ENCODE measurements at places on chromosomes 2 and 18.

DNA sequence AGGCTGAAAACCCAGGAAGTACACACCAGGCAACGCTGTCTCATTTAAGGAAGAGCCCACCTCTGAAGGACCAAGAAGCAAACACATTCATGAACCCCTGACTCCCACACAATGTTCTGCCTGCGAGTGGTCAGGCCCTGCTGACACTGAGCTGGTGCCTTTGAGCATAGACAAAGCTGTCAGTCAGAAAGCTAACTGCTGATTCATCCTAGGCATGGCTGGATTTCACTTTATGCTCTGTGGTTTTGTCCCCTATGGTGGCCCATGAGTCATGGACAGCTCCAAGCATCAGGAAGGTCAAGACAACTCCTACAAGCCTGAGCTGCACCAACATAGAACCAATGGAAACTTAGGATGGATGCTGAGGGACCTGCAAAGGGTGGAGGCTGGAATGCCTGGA is 78.9 kb downstream of the UXS1 start:
- DNase-seq: peak; percentile 59

GRCh38 chr2:164803776-164804466 is 37.7 kb downstream of the COBLL1 start:
- DNase-seq: peak; percentile 75

DNA sequence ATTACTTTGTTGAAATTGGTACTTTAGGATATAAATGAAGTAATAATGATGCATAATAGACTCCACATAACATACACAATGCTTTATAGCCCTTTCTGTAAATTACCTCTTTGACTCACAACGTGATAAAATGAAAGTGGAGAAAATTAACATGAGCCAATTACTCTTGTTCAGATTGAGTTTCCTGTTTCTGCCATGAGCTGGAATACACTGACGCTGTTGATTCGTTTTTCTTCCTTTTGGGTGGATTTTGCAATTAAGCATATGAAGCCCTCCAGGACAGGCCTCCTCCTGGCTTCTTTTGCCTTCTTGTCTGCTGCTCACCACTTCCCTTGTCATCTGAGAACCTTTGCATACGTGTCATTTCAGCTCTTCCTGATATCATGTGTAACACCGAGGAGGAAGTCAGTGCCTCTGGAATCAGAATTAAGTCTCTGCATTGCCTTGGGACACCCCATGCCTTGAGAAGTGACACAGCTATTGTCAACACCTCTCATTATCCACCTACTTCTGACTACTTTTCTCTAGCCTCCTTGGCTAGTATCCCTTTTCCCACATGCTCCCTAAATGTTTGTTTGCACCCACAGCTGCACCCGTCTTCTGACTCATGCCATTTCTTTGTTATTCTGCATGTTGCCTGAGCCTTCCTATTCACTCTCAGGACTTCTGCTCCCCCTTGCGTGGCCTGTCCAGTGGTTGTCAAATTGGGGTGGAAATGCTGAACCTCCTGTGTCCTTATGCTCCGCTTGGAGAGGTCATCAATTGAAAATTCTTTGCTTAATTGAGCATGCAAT is 134.1 kb downstream of the FMNL2 start:
- no peak for DNase-seq

- DNase-seq: no peak
Measured at GRCh38 chr2:9806298-9806610, 37.0 kb upstream of the TAF1B start.

- peak; percentile 67 for DNase-seq
Measured at GRCh38 chr2:152647552-152647951, 69.7 kb downstream of the PRPF40A start.

DNA sequence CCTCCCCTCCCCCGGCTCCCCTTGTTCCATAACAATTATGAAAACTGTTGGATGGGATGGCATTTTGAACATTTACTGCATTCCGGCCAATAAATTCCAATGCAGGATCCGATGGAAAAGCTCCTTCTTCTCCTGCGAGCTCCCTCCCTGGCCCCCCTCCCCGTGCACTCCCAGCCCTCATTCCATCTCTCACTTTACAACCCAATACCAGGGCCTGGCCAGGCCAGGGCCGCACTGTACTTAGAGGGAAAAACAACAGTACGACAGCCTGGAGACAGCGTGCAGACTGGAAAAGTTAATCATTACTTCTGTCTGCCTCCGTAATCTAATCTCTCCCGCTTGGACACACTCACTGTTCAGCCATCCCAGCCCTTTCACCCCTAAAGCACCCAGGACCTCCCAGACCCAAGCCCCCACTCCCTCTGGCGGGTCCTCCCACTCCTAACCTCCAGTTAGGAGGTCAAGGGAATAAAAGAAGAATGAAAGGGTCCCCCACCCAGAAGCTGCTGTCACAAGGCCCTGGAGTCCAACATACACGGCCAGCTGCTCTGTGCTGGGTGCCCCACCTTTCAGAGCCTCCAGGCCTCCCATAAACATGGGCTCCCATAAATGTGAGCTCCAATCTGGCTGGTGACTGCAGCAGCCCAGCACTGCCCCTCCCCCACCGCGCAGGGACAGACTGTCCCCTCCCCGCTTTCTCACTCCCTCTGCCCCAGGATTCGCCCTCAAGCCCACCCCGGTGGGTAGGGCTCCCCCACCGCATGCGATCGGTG is 20.6 kb downstream of the SMAD7 start:
- peak; percentile 87 for DNase-seq

DNA sequence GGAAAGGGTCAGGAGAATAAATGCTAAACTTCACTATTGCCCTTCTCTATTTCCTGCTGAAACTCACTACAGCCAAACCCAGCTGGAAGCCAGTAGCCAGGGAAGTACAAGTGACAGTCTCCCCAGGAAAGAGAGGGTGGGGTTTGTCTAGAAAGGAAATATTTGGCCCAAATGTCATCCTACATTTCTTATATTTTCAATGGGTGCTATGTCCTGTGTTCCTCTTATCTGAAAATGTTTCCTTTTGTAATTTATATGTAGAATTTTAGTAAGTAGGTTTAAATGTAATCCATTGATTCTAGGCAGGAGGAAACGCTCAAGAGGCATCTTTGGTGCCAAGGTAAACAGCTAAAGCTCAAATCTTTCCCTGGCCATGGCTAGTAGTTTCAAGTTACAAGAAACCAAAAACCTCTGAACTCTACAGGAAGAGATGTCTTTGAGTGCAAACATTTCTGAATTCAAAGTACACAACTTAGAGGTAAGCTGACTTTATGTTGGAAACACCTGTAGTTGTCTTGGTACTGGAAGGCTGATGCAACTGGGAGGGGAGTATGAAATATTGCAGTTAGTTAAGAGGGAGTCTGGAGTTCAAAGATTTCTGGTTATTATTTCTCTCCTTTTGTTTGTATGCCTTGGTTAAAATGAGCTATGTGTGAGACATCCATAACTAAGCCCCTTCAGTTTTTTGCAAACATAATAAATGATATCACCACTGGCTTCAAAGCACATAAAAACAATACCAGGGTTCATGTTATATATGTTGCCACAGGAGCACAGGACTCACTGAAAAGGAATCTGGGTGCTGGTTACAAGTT is 356.1 kb upstream of the ZC3H15 start:
- no peak for DNase-seq

DNA sequence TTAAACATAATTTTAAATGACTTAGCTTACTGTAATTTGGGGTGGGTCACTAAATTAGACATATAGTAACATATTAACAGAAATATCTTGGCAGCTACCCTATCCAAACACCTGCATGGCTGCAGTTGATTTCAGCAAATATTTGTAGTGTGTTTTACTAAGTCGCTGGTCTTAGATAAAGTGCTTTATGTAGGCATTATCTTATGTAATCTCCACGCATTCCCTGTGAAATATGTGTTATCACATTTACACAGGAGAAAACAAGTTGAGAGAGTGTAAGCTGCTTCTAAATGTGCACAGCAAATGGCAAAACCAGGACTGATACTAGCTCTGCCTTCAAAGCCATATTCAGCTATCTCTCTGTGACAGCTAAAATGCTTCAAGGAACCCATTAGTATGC is 72.0 kb downstream of the NYAP2 start:
- DNase-seq: no peak

DNA sequence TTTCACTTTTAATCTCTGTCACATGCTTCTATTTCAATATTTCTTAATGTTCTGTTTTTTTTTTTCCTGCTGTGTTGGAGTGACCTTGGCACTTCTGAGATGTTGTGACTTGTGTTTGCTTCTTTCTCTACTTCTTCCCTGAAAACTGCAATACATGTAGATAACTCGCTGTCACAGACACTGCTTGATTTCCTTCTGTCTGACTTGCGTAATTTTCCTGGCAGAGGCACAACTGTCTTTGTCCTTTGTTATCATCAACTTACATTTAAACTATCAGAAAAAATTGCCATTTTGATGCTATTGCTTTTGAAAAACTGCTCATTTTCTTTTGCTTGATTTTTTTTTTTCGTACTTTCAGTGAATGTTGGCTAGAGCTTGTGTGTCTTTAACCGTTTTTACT is 69.0 kb downstream of the BABAM2 start:
- DNase-seq: peak; percentile 63

- no peak for DNase-seq
Measured at GRCh38 chr2:190641469-190641868, 7.4 kb upstream of the NAB1 start.

- DNase-seq: no peak
Measured at GRCh38 chr2:167001165-167001564, 112.9 kb downstream of the XIRP2 start.

DNA sequence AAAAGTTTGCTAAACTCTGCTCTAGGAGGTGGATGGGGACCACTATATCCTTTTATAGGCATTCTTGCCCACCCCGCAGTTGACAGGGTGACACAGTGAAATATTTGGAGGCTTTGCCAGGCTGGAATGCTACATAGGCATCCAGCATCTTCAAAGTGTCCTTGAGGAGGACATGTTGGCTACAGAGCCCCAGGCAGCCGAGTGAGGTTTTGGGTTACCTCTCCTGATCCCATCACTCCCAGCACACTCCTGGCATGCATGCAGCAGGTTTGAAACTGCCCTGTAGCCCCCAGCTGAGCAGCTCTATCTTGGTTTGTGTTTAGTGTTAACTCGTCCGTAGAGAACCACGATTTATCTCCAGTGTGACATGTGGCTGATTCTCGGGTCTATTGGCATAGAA is 7.3 kb downstream of the FOSL2 start:
- no peak for DNase-seq

DNA sequence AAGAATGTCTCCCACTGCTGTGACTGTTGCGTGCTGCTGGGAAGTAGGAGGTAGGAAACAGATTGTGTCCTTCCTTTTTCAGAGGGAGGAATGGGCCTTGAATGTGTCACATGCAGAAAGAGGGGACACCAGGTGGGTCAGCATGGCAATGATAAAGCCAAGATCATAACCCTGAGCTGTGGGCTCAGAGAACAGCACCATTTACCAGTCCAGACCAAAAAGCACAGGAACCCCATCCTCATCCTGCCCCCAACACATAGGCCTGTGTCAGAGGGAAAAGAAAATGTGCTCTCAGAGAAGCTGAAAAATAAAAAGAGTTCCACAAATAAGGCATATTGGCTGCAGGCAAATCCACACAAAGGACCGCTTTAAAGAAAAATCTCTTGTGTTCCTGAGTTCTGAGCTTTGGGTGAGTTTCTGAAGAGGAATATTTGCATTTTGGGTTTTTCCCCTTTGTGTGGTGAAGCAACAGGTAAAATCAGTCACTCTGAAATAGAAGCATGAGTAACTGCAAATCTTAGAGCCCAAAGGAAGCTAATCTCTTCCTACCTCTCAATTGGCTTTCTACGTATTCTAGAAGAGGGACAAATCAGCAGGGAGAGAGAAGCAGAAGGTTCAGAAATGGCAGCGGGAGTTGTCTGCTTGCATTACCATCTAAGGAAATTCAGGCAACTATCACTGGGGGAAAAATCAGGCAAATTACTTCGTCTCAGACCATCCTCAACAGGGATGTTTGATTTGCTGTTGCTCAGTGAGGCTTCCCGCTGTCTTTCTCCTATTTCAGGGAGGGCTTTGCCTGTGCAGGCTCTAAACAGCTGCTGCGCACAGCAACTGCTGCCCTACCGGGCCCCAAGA is 106.8 kb downstream of the BCL11A start:
- no peak for DNase-seq

GRCh38 chr2:71614976-71615766 is 161.8 kb downstream of the DYSF start:
- peak; percentile 88 for DNase-seq

DNA sequence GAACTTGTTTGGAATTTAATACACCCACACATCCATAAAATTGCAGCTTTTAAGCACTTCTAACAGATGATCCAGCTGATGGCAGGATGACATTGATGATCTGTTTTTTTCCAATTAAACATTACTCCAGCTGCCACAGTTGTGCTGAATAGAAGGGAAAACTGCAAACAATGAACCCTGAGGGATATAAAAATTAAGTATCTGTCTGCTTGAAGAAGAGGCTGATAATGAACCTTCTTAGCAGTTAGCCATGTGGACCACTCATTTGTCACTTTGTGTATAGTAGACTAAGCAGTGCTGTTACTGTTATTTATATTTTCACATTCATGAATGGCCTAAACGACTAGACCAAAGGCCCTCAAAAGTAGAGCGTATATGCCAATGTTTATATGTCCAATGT is 1201.0 kb upstream of the LRRTM1 start:
- DNase-seq: no peak

DNA sequence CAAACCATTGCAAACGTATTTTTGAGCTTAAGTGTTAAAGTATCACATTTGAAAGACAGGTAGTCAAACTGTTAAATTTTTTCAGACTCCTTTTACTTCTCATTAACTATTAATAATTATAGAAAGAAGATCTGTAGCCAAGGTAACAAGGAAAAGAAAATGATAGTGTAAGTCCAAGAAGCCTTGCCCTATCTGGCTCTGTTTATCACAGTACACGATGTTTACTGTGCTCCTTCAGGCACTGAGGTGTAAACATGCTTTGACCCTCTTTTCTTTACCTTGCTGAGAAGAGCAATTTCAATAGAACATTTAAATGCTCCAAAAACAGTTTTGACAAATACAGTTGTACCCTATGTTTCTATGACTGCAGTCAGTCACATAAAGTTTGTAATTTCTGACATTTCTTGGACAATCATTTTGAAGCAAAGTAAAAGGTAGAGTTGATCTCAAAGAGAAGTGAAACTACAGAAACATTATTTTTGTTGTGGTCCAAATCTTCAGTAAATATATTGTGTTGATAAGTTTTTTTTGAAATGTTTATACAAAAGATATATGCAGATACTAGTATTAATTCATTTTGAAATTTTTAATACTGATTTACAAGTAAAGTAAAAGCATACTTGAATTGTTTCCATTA is 152.6 kb upstream of the KYNU start:
- DNase-seq: no peak

GRCh38 chr2:233563663-233564430 is 2.7 kb downstream of the USP40 start:
- DNase-seq: no peak

GRCh38 chr2:204472375-204472774 is 72.9 kb upstream of the PARD3B start:
- no peak for DNase-seq

GRCh38 chr2:164721430-164721829 is 100.1 kb upstream of the GRB14 start:
- no peak for DNase-seq

Data from AG10803 (cell line).